ENCODE measurements at places on chromosomes 2 and 18. TPM values are rescaled to one million over a fixed set of nuclear protein-coding genes. Genes with fewer than 3 reads are reported as not detected.

The IL1F10 gene
- total RNA-seq = not detected

The SLC8A1 gene
- total RNA-seq = 0.40 TPM

The PPP1CB gene
- 106 TPM for total RNA-seq

The RAD51AP2 gene
- total RNA-seq = not detected

The XRCC5 gene
- total RNA-seq = 178 TPM

The NRP2 gene
- 92.0 TPM for total RNA-seq

The ASPRV1 gene
- 0.23 TPM for total RNA-seq

The HOXD3 gene
- total RNA-seq = 0.20 TPM

The PDCD1 gene
- total RNA-seq = not detected

The LRRC30 gene
- total RNA-seq = not detected

The C2orf80 gene
- not detected for total RNA-seq

The GALNT3 gene
- not detected for total RNA-seq

All from A549 treated with CORT108297 at 1 μM for 4 hours (cell line).